ENCODE measurements at places on chromosomes 4 and X.

- no peak for DNase-seq
Observed at GRCh38 chr4:112813790-112814189, 176.8 kb downstream of the LARP7 start.

DNA sequence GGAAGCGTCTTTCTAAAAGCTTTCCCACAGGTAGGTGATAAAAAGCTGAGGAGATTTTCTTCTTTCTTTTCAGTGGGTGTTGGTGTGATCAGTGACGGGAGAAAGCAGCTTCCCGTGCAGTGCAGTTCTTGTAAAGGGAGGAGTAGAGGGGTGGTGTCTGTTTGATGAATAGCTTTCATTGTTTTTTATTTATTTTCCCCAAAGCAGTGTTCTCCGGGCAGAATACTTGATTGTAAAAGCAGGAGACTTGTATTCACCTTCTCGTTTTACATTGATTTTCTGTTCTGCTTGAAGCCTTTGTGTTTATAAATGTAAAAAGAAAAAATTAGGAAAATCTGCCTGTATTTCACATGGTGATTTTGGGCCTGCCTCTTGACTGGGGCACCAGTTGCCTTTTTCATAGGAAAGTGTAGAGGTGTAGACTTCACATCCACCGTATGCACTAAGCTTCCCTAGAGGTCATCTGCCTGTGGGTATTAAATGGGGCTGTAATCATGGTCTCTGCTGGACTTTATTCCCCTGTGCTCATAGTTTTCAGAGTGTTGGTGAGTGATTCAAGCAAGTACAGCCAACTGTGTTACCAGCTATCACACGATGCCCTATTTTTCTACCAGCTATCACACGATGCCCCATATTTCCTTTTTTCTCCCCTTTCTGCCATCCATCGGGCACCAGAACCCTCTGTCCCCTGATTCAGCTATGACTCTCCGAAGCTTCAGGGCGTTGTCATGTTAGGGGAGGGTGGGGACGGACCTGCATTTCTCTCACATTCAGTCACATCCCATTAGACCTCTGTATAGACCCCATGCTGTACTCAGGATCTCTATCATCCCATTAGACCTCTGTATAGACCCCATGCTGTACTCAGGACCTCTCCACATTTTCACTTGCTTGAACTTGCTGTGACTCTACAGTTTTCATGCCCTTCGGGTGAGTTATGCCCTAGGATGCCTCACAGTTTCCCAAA lies 526.5 kb downstream of the TRIML1 start:
- DNase-seq: no peak

- no peak for DNase-seq
Observed at GRCh38 chr4:10623241-10623640, 61.3 kb downstream of the CLNK start.

- DNase-seq: no peak
Observed at GRCh38 chr4:45062935-45063545, 336.7 kb upstream of the GNPDA2 start.

DNA sequence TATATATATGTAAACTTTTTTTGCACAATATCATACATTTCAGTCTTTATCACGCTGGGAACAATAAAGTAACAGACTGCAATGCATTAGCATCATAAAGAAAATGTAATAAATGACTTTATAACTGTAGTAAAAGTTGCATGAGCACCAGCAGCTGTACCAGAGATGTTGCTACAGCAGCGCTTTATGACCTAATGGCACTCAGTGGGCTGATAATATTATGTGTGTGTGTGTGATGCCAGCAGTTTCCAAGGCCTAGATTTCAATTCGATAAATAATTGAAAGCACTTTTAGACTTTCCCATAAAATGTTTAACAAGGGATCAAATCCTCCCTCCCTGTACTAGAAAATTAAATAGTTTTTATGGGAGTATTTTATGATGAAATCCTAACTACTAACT lies 367.6 kb upstream of the AGA start:
- DNase-seq: no peak

DNA sequence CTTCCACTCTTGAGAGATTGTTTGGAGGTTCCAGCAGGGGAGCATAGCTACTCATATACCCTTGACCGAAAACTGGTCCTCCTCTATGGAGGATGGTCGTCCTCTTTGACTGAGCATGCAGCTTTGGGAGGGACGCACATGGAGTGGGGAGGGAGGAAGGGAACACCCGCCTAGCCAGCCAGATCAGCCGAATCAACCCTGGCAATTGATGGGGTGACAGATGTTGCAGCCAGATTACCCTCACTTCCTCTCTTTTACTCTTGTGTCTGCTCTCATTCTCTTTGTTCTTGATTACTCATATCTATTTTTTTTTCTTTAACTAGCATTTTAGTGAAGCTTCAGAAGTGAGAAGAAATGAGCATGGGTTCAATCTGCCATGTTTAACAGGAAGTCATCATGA lies 19.6 kb downstream of the MGST2 start:
- no peak for DNase-seq

DNA sequence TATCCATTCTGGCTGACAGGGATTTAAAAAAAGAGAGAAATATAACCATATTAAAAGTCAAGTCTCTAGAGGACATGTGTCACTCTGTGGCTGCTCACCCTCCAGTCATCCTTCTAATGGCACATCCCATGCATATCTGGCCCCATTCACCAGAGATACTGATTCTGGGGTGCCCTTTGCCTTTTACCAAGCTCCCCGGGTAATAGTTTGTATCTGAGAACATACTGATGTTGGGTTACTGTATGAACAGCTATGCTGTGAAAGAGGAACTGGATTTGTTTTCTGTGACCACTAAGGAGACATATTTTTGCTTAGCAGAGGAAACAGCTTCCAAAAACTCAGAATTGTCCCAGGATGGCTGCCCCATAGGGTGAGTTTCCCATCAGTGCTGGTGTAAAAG lies 56.0 kb downstream of the SAT1 start:
- peak; percentile 38 for DNase-seq

DNA sequence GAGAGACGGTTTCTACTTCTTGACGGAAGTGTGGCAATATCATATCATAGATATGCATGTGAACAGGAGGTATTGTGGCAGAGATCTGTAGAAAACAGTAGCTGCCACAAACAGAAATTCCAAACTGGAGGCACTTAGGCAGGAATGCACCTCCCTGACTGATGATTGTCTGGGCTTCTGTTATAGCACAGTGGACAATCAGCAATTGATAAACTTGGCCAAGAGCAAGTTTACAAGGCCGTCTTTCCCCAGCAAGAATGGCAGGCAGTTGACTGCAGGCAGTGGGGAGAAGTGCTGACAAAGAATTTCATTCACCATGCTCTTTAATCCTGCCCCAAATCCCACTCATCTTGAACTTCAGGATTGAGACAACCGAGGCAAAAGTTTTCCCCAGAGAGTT lies 114.4 kb upstream of the STOX2 start:
- DNase-seq: no peak

- no peak for DNase-seq
Observed at GRCh38 chrX:112852851-112853250, 12.2 kb upstream of the AMOT start.

DNA sequence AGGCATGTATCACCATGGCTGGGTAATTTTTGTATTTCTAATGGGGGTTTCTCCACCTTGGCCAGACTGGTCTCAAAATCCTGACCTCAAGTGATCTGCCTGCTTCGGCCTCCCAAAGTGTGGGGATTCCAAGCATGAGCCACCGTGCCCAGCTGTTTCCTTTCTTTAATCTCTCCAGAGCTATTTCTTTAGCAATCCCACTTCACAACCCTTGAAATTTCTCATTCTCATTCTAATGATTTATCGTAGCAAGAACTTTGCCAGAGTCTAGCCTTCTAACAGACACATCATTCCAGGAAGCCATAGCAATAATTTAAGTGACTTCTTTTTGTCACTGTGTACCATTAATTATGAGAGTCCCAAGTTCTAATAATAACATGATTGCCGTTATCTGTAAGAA lies 68.6 kb downstream of the RXFP1 start:
- no peak for DNase-seq

DNA sequence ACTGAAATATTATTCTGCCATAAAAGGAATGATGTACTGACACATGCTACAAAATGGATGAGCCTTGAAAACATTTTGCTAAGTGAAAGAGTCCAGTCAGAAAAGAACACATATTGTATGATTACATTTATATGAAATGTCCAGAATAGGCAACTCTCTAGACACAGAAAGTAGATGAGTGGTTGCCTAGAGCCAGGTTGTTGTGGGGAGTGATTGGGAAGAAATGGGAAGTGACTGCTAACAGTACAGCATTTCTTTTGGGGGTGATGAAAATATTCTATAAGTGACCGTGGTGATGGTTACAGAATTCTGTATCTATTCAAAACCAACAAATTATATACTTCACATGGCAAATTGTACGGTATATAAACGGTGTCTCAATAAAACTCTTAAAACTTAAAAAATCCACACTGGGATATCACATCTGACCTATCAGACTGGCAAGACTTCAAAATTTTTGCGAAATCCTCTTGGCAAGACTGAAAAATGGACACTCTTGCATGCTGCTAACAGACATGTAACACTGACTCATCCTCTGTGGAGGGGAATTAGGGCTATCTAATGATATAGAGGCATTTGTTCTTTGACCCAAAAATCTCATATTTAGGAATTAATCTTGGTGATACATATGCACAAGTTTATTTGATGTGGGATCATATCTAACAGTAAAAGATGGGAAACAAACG lies 71.8 kb downstream of the FAM13A start:
- DNase-seq: no peak

- peak; percentile 87 for DNase-seq
Observed at GRCh38 chr4:10093801-10094552, 22.6 kb downstream of the WDR1 start.

GRCh38 chr4:111717921-111718320 lies 427.3 kb upstream of the FAM241A start:
- no peak for DNase-seq

DNA sequence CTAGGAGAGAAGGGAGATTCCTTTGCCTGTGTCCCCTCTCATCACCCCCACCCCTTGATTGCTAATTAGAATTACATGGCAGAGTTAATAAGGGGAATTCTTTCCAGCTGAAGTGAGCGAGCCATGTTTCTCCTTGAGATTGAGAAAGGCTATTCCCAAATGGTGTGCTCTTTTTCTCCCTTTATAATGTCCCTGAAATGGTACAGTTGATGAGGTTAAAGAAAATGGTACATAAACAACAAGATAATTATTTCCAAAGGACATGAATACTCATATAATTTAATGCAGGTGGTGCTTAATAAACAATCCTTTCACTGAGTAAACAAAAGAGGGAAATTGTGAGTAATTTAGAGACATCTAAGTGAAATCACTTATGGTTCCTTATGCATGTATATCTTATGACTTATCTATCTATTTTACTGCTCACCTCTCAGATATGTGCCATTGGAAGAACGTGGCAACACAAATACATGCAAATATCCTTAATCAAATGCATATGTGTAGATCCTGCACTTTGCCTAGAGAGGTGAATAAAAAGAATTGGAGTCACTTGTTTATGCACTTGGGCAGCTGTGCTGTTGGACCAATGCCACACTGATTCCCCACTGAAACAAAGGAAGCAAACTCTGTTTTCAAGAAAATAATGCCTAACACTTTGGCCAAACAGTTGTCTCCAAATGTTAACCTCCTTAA lies 106.6 kb upstream of the WDR44 start:
- DNase-seq: no peak

DNA sequence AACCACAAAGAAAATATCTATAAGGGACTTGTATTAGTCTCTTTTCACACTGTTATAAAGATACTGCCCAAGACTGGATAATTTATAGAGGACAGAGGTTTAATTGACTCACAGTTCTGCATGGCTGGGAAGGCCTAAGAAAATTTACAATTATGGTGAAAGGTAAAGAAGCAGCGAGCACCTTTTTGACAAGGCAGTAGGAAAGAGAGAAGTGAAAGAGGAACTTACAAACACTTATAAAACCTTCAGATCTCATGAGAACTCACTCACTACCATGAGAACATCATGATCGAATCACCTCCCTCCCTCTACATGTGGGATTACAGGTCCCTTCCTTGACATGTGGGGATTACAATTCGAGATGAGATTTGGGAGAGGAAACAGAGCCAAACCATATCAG lies 856.0 kb downstream of the TRAM1L1 start:
- no peak for DNase-seq

DNA sequence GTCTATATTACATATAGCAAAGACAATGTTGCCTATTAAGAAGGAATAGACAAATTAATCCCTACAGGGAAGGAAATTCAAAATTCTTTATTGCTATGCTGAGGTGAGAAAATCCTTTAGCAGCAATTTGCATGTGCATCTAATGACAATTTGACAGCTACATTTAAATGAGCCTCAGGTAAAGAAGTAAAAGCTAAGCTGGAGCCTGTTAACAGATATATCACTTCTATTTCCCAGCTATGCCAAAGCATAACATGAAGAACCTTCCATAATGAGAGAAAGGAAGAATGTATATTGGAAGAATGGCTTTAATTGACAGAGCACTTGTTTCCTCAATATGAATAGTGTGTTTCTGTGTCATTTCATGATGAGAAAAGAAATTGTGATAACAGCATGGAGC lies 71.6 kb downstream of the BMP3 start:
- DNase-seq: no peak

- DNase-seq: no peak
Observed at GRCh38 chrX:9393571-9393970, 71.3 kb upstream of the TBL1X start.

DNA sequence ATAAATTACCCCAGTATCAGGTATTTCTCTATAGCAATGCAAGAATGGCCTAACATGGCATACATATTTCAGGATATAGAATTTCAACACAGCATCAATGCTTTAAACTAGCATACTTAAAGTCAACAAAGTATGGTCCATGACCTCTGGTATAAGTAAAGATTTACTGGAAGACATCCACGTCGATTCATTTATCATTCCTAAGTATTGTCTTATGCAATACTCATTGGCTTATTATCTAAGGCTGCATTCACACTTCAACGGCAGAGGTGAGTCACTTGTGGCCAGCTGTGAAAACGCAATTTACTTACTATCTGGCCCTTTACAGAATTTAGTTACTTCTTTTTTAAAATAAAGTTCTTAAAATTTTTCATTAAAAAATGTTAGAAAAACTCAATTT lies 42.6 kb downstream of the ADGRA3 start:
- DNase-seq: no peak

DNA sequence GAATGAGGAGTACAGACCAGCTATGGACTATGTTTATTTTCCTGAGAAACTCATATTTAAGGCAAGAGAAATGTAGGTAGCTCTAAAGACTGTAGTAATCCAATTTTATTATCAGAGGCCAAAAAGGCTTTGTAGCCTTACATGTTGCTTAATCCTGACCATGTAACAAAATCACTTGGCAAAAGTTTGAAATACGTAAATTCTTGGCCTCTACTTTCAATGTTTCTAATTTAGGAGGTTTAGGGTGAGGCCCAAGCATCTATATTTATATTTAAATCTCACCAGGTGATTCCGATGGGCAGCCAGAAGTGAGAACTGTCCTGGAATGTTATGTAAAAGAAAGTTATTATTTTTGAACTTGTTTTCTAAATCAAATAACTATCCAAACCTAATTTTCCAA lies 289.7 kb downstream of the IL1RAPL1 start:
- DNase-seq: no peak

All from Kasumi-1 (cell line).